Left ventricle myocardium superior (tissue), 1 donor: ENCODE measurements at places on chromosomes 12 and 14. TPM values are rescaled to one million over a fixed set of nuclear protein-coding genes. Genes with fewer than 3 reads are reported as not detected.
A peak's percentile ranks its signal among the peaks of the same experiment; 100 is the strongest.

DNA sequence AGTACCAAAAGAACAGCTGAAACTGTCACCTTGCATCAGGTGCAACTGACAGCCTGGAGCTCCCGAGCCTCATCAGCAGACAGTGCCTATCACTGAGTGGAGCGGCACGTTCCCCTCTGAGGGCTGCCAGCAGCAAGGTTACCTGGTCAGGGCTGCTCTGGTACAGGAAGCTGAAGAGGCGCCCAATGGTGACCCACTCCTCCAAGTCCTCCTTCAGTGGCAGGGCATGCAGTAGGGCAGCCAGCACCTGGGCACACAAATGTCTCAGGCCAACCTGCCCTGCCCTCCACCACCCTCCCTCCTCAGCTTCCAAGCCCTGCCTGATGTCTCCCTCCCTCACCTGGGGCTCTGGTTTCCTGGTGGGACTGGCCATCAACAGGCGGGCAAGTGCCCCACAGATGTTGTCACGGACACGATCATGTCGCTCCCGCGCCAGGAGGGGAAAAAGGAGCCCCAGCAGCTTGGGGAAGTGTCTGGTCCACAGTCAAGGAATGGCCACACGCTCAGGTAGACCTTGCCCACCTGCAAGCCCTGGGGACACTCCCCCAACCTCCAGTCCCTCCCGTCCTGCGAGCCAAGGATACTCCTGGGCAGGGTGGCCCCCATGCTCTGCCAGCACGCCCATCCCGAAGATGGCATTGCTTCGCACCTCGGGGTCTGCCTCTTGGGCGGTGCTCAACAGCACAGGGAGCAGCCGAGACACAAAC, 7.1 kb downstream of the IPO4 start:
- DNase-seq, result no peak

Gene TAS2R42
- not detected for total RNA-seq

DNA sequence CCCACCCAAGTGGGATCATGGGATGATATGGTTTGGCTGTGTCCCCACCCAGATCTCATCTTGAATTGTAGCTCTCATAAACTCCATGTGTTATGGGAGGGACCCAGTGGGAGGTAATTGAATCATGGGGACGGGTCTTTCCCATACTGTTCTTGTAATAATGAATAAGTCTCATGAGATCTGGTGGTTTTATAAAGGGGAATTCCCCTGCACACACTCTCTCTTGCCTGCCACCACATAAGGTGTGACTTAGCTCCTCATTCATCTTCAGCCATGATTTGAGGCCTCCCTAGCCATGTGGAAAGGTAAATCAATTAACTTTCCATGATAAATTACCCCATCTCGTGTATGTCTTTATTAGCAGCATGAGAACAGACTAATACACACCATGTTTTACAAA, 109.2 kb downstream of the IGF1 start:
- DNase-seq, result no peak

Gene ACOT4
- total RNA-seq, result 0.84 TPM

GRCh38 chr14:73753887-73754795, 40.0 kb upstream of the PNMA1 start:
- peak; percentile 63 for DNase-seq

Gene NKX2-1
- not detected for total RNA-seq

GRCh38 chr12:106096376-106096775, 42.4 kb downstream of the NUAK1 start:
- DNase-seq, result no peak

Gene C12orf50
- total RNA-seq, result not detected

Gene CACNA1C
- 201 TPM for total RNA-seq

DNA sequence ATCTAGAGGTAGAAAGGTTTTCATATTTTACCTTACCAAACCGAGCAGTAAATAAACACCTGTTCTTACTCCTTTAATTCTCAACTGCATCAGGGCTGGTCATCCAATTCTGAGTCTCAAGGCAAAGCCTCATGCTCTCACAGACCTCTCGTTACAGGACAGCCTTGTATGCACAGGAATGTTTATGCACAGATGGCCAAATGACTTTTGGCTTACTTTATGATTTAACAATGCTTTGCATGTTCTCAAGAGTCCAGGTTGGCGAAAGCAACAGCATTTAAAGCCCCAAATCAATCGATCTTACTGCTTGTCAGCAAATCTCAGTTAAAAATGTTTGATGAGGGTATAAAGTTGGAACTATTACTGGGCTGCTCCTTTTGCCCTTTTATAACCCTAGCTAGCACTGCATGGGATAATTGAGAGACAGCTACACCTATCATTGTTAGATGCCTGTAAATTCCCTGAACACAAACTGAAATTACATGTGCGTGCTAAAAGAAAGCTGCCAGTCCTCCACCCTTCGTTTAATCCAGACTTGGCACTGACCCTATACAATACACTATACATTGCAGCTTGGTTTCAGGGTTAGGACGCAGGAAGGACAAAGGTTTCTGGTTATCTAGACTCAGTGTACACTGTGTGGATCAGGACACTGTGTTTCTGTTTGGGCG, 63.6 kb downstream of the TMCC3 start:
- no peak for DNase-seq

Gene ZFHX2
- total RNA-seq, result 1.0 TPM
